Activated T-cell treated with anti-CD3 and anti-CD28 coated beads for 4 hours (primary cell): ENCODE measurements at places on chromosomes 5 and 9.
A peak's percentile ranks its signal among the peaks of the same experiment; 100 is the strongest.

DNA sequence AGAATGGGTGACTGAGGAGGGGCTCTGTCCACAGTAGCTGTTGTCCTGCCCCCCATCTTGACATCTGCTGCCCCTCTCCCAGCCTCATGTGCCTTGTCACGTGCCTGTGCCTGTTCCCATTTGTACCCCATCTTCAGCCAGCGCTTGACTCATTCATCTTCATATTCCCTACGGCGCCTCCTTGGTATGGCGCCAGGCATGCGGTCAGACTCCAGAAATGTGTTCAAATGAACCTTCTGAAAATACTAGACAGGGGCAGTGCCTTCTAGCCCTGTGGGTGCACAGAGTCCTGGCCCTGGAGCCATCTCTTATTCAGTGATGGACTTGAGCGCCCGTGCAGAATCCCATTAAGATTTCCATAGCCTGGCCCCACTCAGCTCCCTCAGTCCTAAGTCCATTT, 46.2 kb downstream of the CFAP77 start:
- no peak for DNase-seq

DNA sequence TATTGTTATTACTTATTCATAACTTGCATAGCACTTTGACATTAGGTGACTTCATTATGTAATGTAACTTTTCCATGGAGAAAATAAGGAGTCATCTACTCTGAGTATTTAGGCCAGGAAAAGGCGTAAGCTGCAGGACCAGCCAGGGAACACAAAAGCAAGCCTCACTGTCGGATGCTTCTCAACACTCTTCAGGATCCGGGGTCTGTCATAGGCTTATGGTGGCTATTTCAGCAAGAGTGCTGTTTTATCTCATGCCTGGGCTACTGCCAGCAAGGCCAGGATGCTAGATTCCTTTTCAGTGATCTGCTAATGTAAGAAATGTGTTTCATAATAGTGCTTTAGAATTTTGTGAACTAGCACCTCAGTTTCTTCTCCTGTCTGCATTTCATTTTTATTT, 162.4 kb downstream of the CHSY3 start:
- no peak for DNase-seq

DNA sequence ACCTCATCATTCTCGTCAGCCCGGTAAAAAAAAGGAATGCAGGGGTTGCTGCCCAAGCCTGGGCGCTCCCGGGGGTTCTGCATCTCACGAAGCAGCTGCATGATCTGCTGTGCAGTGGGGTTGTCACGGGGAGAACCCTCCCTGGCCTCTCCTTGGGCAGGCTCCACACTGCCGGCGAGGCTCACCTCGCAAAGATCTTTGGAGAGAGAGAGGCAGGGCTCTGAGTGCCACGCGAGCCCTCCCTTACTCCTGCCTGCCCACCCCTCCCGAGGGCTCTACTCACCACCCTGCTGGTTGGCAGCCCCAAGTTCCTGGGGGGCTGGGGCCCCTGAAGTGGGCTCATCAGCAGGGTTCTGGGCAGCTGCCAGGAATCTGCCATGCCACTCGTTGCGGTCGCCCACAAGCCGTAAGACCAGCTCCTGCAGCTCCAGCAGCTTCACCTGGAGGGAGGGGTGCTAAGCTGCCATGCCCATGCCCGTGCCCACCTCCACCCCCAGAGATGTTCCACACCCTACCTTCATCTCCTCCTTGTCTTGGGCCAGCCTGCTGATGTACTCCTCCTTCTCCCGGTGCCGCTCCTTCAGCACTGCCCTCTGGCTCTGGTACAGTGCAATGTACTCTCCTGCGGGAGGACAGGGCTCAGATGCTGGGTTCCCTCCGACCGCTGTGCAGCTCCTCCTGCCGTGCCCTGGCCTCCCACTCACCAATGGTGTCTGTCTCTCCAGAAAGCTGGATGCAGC, 18.6 kb downstream of the GOLGA2 start:
- no peak for DNase-seq

GRCh38 chr9:7777771-7778170, 21.8 kb downstream of the DMAC1 start:
- DNase-seq: no peak

DNA sequence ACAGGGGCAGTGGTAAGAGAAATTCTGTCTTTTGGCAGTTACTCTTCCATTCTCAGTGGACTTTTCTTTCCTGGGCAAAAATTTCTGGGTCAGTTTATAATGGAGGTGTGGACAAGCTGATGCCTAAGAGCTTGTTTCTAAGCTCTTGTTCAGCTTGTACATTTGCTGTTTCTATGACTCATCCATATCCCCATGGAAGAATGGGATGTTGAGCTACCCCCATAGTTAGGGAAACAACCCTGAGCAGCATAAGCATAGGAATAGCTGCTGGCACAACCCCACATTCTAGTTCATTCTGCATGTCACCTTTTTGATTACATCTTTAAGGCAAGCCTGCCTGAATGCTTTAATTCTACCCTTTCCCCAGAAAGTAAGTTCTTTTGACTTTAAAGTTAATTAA, 173.3 kb downstream of the PSAT1 start:
- no peak for DNase-seq

DNA sequence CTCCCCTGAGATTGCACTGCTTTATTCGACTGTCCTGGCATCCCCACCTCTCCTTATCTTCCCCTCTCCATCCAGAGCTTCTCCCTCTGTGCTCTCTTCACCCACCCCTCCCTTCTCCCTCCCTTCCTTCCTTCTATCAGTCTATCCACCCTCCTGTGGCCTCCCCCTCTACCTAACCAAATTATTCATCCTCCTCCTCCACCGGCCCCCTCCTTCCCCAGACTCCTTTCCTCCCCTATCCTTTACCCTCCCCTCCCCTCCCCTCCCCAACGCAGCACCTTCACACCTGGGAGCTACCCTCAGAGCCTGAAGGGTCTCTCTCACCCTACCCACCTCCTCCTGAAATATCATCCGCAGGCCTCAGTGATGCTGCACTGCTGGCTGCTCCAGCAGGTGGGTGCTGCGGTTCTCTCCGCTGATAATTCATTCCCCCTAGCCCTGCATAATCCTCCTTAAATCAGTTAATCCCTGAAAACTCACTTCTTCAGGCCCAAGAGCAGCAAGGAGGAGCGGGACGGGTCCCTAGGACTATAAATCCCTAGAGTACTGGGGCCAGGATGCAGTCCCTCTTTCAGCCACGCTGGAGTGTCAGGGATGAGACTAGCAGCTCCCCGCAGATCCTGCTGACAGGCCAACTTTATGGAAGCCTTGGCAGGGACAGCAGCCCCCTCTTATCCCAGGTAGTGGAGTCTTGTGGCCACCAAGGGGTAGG, 97.8 kb downstream of the PCDH1 start:
- DNase-seq: no peak

- peak; percentile 7 for DNase-seq
Observed at GRCh38 chr5:6633469-6634245, 417 bp downstream of the SRD5A1 start.

GRCh38 chr9:90446200-90446948, 196.2 kb downstream of the DIRAS2 start:
- DNase-seq: no peak

GRCh38 chr5:172005708-172006320, 624 bp downstream of the FBXW11 start:
- peak; percentile 1 for DNase-seq

DNA sequence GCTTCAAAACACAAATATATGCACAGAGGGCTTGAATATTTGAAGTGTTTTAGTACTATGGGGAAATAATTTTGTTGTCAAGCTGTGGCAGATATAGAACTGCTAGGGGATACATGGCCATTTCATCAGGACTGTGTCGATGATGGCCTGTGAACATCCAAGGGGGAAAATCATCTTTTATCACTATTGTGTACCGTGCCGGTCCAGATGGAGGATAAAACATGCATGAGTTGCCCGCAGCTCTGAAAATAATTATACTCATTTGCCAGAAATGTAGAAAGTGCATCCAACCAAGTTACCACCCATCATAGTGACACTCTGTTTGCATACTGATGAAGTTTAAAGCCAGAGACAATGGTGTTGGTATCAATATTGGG, 405.9 kb downstream of the ZSWIM6 start:
- no peak for DNase-seq

DNA sequence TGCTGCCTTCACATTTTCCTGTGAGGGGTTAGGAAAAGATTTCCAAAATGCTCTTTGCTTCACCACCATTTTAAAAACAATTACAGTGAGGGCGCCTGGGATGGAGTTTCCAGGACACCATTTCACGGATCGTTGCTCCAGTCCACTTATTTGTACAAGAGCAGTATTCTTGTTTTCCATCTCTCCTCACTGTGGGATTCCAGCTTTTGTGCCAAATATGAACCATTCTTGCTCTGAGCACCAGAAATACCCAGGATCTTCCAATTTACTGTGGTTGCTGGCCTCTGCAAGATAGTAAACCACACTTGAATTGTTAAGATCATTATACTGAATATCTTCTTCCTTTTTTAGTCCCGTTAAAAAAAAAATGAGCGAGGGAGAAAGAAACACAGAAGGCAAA, 899.5 kb downstream of the TLE1 start:
- DNase-seq: no peak

GRCh38 chr5:10367579-10367978, 14.1 kb downstream of the MARCHF6 start:
- DNase-seq: no peak

DNA sequence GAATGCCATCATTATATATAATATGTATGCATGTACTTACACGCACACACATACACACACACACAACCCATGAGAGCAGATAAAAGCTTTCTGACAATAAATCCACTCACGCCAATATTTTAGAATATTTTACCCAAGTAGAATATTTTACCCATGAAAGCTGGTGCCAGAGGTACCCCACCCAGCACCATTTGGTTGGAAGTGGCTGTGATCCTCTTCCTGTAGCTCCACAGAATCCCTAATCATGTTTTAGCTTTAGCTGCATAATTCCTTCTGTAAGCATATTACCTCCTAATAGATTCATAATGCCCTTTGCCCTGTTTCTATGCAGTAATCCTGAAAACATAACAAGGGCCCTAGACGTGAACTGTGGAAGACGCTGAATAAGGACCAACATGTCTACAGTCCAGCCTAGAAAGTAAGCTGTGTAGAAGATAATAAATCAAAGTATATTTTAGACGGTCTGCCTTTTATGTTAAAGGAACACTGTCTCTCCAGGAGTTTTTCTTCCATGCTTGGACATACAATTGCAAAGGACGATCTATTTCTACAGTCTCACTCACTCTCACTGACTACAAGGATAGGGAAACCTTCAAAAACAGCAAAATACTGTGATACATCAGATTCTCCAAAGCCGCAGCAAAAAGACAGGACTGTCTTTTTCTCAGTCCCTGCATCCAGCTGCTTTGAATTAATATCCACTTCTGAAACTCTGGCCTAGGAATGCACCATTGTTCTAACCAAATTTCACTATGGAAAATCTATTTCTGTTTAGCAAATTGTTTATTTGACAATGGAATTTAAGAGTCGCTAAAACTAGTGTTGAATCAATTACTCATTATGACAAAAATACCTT, 98.2 kb downstream of the USP20 start:
- DNase-seq: no peak

- no peak for DNase-seq
Observed at GRCh38 chr5:154970759-154971158, 29.9 kb downstream of the MRPL22 start.

DNA sequence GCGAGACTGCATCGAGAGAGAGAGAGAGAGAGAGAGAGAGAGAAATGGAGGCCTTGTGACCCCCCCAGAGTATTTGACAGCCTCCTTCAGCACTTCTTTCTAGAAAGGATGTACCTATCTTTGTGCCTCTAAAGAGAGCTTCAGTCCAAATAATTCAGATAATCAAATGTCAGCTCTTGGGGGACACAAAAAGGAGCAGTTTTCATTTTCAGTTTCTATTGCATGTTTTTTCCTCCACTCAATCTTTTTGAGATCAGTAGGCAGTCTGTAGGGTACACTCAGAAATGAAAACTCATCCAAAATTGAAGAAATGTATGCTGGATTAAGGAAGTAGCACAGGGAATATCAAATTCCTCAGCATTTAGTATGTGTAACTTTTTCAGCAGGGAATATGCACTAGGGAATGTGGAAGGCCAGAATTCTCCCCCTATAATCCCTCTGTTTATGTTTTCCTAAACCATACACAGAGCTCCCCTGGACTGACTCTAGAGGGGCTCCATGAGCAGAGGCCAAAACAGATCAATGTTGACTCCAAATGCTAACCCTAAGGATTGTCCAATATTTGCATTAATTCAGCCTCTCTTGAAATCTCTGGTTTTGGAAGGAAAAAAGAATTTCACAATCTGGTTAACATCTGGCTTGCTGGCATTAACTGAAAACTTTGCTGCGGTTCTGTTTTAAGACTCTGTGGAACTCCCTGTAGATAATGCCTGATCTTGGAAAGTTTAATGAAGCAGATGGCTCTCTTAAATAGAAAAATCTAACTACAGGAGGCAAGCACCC, 250.1 kb downstream of the CEMIP2 start:
- no peak for DNase-seq

GRCh38 chr5:142617416-142618129, 68.3 kb downstream of the FGF1 start:
- no peak for DNase-seq

- DNase-seq: no peak
Observed at GRCh38 chr9:73007966-73008672, 55.3 kb upstream of the ALDH1A1 start.

GRCh38 chr9:23314247-23314646, 511.8 kb downstream of the ELAVL2 start:
- no peak for DNase-seq

- no peak for DNase-seq
Observed at GRCh38 chr5:160039810-160040470, 31.0 kb downstream of the TTC1 start.

GRCh38 chr5:149439899-149440542, 60.9 kb upstream of the IL17B start:
- DNase-seq: no peak

DNA sequence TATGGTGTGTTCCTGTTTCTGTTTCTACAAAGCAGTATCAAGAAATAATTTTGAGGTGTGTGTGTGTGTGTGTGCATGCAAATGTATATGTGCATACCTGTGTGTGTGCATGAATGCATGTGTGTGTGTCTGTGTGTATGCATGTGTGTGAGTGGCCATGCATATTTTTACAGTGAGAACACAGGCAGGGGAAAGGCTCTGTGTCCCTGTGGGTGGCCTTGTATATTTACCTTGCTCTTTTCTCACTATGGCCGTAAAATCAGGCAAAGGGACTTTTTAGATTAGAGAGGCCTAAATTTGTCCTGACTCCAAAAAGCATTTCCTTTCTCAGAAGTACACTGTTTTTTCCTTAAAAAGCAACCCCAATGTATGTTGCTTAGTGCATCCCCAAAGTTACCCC, 293.4 kb downstream of the MARCHF11 start:
- no peak for DNase-seq

DNA sequence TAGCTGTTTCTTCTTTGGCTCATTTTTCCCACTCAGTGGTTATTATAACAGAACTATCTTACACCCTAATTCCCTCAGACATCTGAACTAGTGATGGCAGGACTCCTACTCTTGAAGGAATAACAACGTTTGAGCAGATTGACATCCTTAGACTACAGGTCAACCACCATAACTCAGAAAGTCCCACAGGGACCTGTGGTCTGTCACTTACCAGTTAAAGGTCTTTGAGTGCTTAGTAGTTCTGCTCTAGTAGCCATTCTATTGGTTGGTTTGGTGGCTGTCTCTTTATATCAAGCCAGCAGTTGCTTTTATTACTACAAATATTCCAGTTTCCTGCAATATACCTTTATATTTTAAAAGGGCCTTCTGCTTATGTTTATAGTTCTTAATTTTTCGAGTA, 67.2 kb upstream of the FCHO2 start:
- DNase-seq: no peak
